ENCODE measurements at places on chromosomes 6 and 20. TPM values are rescaled to one million over a fixed set of nuclear protein-coding genes. Genes with fewer than 3 reads are reported as not detected.

The HLA-DQB2 gene
- total RNA-seq, result not detected

The PDYN gene
- not detected for total RNA-seq

The POM121L2 gene
- total RNA-seq, result not detected

The EEF1A2 gene
- 11.0 TPM for total RNA-seq

The CRISP3 gene
- not detected for total RNA-seq

The CARMIL1 gene
- 64.4 TPM for total RNA-seq

The MTFR2 gene
- total RNA-seq, result 2.0 TPM

Data from placental epithelial cell (primary cell).